ENCODE measurements at places on chromosomes 2 and 18. TPM values are rescaled to one million over a fixed set of nuclear protein-coding genes. Genes with fewer than 3 reads are reported as not detected.

DNA sequence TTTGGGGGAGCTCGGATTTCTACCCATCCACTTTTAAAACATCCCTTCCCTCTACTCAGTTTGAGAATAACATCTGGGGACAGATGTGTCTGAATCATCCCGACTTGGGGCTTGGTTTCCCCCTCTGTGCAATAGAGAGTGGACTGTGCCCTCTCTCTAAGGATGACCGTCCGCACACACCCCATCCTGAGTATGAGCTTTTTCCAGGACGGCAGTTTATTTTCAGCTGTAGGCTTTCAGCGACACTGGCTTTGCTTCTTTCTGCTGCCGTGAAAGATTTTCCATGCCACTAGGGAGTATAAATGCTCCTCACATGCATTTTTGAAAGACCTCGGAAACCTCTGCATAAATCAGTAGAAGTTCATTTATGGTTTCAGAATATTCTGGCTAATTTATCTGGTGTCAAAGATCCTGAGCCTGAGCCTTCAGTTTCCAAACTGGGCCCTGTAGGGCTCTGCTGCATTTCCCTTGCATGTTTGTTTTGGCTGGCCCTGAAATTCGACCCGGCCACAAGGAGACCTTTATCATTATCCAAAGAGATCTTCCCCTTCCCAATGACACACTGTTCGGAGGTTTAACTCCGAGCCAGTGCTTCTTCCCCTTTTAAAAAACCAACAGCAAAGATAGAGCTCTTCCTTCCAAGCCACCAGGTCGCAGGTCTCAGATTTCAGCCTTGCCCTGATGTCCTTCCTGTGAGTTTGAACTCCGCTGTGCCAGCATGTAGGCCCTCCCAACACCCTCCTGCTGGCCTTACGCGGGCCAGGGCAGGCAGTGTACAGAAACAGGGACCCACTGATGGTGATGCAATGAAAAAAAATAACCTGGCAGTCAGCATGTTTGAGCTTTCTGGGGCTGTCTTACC, 53.3 kb downstream of the FECH start:
- peak overlapping the region; percentile 21 for H3K4me3 ChIP-seq
- H3K27ac ChIP-seq = no peak overlapping the region
- peaks cover 12% of the 10 kb centered on the region for H3K4me1 ChIP-seq
- H3K27me3 ChIP-seq = no peaks in the 10 kb centered on the region

DNA sequence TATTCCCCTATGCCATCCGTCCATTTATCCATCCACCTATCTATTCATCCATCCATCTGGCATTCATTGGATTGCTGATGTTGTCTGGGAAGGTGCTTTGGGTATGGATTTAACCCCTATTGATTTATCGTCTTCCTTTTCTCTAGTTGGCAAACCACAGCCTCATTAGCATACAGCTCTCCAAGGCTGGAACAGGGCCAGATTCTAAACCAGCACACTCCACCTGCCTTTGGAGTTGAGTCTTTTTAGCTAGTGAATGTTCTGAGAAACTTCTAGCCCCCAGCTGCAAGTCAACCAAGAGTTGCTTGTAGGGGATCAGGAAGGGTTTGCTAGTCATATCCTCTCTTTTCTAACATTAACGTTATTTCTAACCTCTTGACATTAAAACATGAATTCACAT, 90.7 kb downstream of the NRP2 start:
- H3K36me3 ChIP-seq = peaks cover 38% of the 10 kb centered on the region
- no peak overlapping the region for H3K4me3 ChIP-seq
- H3K4me1 ChIP-seq = peaks cover 24% of the 10 kb centered on the region
- no peak overlapping the region for H3K27ac ChIP-seq
- DNase-seq = no peak

DNA sequence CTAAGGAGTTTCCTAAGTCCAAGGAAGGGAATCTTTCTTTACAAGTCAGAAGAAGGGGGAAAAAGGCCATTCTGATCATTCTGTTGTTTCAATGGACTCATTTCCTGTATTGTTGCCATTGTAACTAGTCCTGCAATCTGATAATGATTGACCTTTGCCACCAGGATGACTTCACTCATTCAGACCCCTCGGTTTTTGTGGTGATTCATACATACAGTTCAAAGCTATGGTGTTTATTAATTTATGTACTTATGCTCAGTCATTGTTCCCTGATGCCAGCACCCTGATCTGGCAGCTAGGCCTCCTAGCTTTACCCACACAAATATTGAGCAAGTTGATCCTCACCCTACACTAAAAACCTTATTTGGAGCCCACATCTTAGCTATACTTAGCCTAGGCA, 57.6 kb upstream of the ZNF519 start:
- no peaks in the 10 kb centered on the region for H3K27me3 ChIP-seq
- no peaks in the 10 kb centered on the region for H3K36me3 ChIP-seq
- DNase-seq = no peak
- peak overlapping the region; percentile 84 for H3K27ac ChIP-seq
- no peak overlapping the region for H3K4me3 ChIP-seq

The ANKRD23 gene
- 1.8 TPM for total RNA-seq

The GLI2 gene
- total RNA-seq = 3.8 TPM

- no peaks in the 10 kb centered on the region for H3K27me3 ChIP-seq
- no peak overlapping the region for H3K4me3 ChIP-seq
- peak overlapping the region; percentile 94 for H3K27ac ChIP-seq
- H3K36me3 ChIP-seq = no peaks in the 10 kb centered on the region
Measured at GRCh38 chr2:38190542-38191218, 114.7 kb upstream of the CYP1B1 start.

DNA sequence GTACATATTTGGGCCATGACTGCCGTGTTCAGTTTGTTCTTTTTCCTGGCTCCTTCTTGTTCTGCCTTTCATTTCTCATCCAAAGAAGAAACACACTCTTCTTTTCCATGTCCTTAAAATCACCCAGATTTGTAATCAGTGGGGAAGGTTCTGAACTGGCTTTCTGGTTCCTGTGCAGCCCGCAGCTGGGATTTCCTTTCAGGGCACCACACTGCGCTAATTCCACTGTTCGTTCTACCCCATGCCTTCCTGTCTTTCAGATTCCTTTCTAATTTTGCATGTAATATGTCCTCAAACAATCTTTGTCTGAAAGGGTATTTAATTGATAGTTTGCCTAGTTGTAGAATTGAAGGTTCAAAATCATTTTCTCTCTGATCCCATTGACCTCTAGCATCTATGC, 94.1 kb downstream of the HS1BP3 start:
- DNase-seq = no peak
- H3K36me3 ChIP-seq = no peaks in the 10 kb centered on the region
- peaks cover 6% of the 10 kb centered on the region for H3K4me1 ChIP-seq

The EMILIN2 gene
- total RNA-seq = 5.0 TPM

DNA sequence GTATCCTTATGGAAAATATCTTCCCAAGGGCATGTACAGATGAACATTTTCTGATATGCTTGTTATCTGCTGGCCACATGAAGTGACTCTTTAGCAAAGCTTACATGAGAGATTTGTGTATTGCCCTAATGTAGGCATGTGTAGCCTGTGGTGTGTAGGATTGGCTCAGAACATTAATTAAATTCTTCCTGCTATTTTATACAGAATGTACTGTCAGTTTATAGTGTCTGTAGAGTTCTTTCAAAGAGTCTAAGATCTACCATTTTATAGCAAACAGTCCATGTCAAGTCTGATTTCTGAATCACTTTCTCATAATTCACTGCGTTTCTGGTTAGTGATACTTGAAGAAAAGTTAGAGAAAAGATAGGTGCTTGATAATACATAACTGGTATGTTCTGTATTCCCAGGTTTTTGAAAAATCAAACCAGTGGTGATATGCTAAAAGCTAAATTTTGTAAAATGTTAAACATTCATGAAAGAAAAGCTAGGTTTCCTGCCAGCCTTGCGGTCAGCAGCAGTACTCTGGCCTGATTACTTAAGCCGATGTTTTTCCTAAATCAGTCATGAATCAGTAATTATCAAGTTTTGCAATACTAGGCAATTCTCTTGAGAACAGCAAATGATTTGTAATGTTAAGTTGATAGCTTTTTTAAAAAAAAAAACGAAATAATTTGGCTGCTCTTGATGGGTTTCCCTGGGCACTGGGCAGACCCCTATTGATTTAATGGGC, 30.9 kb upstream of the EFEMP1 start:
- peaks cover 45% of the 10 kb centered on the region for H3K4me1 ChIP-seq
- H3K36me3 ChIP-seq = no peaks in the 10 kb centered on the region

GRCh38 chr2:171792886-171793580, 101.0 kb downstream of the SLC25A12 start:
- no peak overlapping the region for H3K27ac ChIP-seq
- no peaks in the 10 kb centered on the region for H3K27me3 ChIP-seq
- DNase-seq = no peak
- no peak overlapping the region for H3K4me3 ChIP-seq

DNA sequence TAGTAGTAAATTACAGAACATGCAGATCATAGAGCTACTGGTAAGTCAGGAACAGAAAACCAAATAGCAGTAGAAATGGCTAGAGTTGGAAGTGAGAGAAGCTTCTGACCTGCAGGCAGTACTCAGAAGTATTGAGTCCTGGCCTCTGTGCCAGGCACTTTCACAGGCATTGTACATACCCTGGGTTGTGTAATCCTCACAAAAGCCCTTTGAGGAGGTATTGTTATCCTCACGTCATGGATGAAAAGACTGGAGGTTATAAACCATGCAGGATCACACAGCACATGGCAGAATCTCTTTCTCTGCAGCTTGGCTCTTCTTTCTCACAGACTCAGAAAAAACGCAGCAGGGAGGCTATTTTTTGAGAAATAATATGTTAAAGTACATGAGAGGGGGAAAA, 789.3 kb upstream of the FAM98A start:
- no peaks in the 10 kb centered on the region for H3K36me3 ChIP-seq
- no peak overlapping the region for H3K27ac ChIP-seq
- H3K4me1 ChIP-seq = no peaks in the 10 kb centered on the region
- no peak overlapping the region for H3K4me3 ChIP-seq

The PLEK gene
- total RNA-seq = 0.36 TPM

DNA sequence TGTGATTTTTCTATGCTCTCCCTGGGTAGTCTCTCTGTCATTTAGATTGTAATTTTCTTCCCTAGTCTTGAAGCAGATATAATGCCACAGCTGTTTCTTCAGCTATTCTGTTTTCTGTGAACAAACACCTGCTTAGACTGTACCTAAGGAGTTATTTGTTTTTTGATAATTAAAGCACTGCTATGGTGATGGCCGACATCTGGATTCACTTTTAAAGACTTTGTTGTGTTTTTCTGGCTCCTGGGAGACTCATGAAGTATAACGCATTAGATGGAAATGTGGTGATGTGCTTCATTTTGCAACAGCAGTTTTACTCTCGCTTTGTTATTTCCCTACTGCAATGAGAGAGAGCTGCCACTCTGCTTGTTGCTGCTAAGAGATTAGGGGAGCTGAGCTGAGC, 15.7 kb upstream of the C2orf69 start:
- H3K27me3 ChIP-seq = no peaks in the 10 kb centered on the region
- H3K4me3 ChIP-seq = no peak overlapping the region
- no peaks in the 10 kb centered on the region for H3K36me3 ChIP-seq

DNA sequence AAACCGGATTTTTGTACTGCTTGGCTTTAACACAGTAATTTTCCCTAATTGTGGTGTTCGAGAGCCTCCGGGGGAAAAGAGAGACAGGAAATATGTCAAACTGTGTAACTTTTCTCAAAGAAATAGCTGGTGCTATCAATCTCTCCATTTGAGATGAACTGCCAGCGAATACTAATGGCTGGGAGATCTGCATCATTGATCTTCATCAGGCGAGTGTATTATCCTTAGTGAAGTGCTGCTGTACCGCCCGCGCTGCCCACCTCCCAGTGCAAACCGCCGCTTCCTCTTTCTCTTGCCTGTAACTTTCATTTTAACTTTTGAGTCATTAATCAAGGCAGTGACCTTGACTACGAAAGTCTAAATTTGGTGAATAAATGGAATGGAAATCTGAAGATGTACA, 246.1 kb upstream of the ST6GAL2 start:
- DNase-seq = no peak
- no peaks in the 10 kb centered on the region for H3K27me3 ChIP-seq
- H3K4me3 ChIP-seq = no peak overlapping the region
- no peak overlapping the region for H3K27ac ChIP-seq

DNA sequence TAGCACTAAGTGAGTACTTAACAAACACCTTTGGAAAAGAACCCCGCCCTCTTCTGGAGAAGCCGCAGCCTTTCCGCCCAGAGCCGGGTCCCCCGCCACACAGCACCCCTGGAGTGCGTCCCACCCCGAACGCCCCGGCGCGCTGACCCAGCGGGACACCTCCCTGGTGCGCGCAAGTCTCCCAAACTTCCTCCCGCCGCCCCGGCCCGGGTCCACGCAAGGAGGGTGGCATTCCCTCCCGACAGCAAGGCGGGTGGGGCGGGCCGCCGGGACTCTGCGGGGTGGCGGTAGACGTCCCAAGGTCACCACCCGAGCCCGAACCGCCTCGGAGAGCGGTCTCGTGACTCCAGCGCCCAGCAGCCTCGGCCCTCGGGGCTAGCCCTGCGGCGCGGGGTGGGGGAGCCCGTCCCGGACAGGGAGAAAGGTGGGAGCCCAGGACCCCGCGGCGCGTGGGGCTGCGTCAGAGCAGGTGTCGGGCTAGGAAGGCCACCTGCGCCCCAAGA, 598 bp downstream of the CCDC93 start:
- H3K36me3 ChIP-seq = peaks cover 10% of the 10 kb centered on the region
- peaks cover 18% of the 10 kb centered on the region for H3K4me1 ChIP-seq
- H3K4me3 ChIP-seq = peak overlapping the region; percentile 97

- H3K4me3 ChIP-seq = no peak overlapping the region
- peaks cover 10% of the 10 kb centered on the region for H3K27me3 ChIP-seq
- H3K4me1 ChIP-seq = no peaks in the 10 kb centered on the region
- H3K27ac ChIP-seq = no peak overlapping the region
- DNase-seq = no peak
Measured at GRCh38 chr2:8421658-8422449, 260.0 kb upstream of the ID2 start.

DNA sequence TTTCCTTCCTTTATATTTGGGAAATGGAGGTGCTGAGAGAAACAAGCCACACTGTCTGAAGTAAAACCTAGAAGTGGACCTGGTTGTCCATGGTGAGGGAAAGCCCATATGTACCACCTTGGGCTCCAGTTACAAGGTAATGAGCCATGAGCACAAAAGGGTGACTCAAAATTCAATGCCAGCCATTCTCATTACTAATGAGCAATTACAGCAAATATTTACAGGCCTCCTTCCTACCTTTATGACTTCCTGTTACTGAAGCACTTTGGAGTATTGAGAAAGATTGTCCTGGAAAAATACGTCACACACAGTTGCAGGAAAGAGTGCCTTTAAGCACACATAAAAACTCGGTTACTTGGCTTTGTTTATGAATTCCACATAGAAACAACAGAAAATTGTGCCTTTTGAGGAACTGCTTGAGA, 9.1 kb downstream of the EPAS1 start:
- H3K27me3 ChIP-seq = no peaks in the 10 kb centered on the region
- H3K4me3 ChIP-seq = no peak overlapping the region
- H3K27ac ChIP-seq = no peak overlapping the region
- H3K36me3 ChIP-seq = no peaks in the 10 kb centered on the region
- peaks cover 36% of the 10 kb centered on the region for H3K4me1 ChIP-seq

DNA sequence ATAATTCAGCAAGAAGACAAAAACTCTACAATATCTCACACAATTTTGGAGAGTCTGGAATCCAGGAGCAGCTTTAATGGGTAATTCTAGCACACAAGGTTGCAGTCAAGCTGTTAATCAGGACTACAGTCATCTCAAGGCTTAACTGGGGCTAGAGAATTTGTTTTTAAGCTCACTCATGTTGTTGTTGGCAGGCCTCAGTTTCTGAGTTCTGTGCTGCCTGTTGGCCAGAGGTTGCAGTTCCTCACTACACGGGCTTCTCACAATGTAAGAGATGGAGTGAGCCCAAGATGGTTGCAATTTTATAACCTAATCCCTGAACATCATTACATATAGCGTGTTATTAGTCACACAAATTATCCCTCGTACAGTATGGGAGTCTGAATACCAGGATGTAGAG, 50.6 kb upstream of the TMEFF2 start:
- no peaks in the 10 kb centered on the region for H3K27me3 ChIP-seq
- H3K27ac ChIP-seq = no peak overlapping the region
- DNase-seq = no peak
- H3K4me1 ChIP-seq = no peaks in the 10 kb centered on the region
- no peaks in the 10 kb centered on the region for H3K36me3 ChIP-seq
- H3K4me3 ChIP-seq = no peak overlapping the region

The DPYSL5 gene
- not detected for total RNA-seq

All from osteoblast (primary cell).